Right hindlimb (tissue), 1 donor: ENCODE measurements at places on chromosomes 7 and 10.

- no peak for DNase-seq
These were observed 26.1 kb downstream of the ENKUR start for GRCh38 chr10:24989867-24990266.

- DNase-seq = no peak
These were observed 50.7 kb downstream of the SYPL1 start for GRCh38 chr7:106061301-106061979.

GRCh38 chr10:7811000-7811399 lies 7.3 kb upstream of the TAF3 start:
- no peak for DNase-seq

GRCh38 chr10:31130406-31130805 lies 98.7 kb upstream of the ZNF438 start:
- no peak for DNase-seq

- no peak for DNase-seq
These were observed 426.5 kb downstream of the GFRA1 start for GRCh38 chr10:115846528-115846927.

DNA sequence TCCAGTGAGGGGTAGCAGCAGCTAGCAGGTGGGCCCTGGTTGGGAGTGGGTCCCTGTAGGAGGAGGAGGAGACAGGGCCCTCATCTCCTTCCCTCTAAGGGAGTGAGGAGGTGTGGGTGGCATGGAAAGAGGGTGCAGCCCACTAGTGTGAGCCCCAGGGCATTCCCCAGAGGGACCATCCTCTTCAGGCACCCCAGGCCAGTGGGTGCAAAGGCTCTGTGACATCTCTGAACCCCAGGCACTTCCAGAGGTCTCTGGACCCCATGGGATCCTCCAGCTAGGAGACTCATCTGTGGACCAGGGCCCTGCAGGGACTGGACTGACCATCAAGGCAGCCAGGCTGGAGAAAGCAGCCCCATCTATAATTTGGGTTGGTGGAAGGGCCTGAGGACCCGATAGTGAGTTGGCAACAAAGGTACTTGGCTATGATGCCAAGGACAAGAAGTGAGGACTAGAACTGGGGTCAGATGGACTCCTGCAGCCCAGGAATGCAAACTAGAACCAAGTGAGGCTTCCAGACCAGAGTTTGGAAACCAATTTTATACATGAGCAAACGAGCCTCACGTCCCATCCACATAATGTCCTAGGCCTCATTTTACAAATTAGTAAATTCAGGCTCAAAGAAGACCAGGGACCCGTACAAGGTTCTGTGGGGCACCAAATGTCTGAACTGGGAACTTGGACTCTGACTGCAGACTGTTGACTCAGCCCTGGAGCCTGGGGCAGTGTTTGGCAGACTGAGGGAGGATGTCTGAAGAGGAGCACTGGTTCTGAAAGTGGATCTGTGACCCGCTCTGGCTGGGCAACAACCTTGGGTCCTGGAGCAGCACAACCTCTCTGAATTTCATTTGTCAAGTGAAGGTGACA lies 1.4 kb upstream of the VSTM4 start:
- no peak for DNase-seq

- DNase-seq = no peak
These were observed 56.0 kb upstream of the JAZF1 start for GRCh38 chr7:28236560-28236959.

DNA sequence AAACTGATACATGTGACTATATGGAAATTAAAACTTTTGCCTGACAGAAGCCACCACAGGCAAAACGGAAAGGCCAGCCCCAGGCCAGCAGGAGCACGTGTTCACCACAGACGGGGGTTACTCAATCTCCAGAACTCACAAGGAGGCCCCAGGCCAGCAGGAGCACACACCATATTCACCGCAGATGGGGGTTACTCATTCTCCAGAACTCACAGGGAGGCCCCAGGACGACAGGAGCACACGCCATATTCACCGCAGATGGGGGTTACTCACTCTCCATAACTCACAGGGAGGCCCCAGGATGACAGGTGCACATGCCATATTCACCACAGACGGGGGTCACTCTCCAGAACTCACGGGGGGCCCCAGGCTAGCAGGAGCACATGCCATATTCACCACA lies 61.5 kb downstream of the NKX6-2 start:
- no peak for DNase-seq

GRCh38 chr7:47669178-47669891 lies 87.4 kb upstream of the TNS3 start:
- DNase-seq = peak; percentile 45

DNA sequence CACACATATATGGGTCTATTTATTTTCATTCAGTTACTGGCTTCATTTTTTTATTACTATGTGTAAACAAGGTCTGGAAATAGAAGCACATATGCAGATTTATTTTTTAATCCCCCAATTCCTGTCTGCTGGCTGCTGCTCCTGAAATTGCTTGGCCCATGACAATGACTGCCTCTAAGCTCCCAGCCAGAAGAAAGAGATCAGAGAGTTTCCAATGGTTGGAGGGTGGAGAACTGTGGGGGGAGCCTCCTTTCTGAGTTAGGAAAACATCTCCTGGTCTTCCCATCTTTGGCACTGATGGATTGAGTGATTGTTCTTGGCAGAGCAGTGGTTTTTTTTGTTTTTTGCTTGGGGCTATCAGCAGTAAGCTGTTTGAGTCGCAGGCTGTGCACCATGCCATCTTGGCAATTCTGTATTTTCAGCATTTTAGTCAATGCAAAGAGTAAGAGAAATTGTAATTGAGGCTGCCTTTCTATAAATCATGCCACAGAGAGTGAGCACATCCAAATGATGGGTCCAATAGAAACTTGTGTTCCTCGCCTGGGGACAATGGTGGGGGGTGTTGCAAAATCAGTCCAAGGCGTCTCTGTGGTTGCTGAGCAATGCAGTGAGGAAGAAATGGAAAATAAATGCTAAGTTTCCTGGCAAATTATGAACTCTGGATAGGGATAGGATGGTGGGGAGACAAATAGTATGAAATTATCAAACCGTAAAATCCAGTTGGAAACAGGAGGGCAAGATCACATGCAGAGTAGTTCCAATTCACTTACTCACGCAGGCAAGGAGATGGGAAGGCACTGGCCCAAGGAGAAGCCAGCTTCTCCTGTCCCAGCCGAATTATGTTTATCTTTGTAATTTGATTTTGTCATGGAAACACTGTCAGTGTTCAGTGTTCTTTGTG lies 382.4 kb downstream of the SORCS3 start:
- DNase-seq = peak; percentile 18

- DNase-seq = no peak
These were observed 28.5 kb upstream of the TRIM24 start for GRCh38 chr7:138431517-138431916.
